ENCODE measurements at places on chromosomes 12 and 14.

GRCh38 chr12:3572560-3572959 is 81.6 kb downstream of the PRMT8 start:
- no peak for DNase-seq

DNA sequence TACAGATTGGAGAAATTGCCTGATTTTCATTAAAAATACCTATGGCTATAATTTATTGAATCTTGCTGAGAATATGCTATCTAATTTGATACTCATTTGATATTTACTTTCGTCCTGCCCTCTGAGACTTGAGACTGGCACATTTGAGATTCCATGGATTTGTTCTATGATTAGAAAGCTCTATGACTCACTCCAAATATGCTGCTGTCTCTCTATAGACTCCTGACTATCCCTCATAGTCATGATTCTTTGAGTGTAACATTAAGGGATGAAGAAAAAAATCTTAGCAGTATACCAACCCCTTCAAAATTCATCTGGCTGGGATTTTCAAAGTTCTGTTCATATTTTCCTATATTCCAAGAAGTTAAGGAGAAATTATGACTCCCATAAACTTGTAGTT is 191.9 kb downstream of the LRIG3 start:
- DNase-seq: no peak

- DNase-seq: no peak
Measured at GRCh38 chr12:121064116-121064515, 25.1 kb upstream of the OASL start.

GRCh38 chr14:36820901-36821300 is 159.2 kb downstream of the PAX9 start:
- no peak for DNase-seq

DNA sequence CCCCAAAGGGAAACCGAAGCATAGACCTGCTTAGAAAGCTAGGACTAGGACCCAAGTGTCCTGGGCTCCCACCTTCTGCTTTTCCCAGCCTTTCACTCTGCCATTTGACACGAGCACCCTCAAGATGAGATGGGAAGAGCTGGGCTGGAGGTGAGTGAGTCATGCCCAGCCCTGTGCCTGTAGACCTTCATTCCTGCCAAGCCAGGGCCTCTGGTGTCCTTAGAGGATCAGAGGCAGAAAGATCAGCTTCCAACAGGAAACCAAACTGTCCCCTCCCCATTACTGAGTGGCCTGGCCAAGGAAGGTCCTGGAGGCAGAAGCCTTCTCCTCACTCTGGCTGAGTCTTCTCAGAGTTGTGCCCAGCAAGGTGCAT is 3.5 kb downstream of the TMEM63C start:
- no peak for DNase-seq

- no peak for DNase-seq
Measured at GRCh38 chr14:96616161-96616721, 114.1 kb downstream of the PAPOLA start.

DNA sequence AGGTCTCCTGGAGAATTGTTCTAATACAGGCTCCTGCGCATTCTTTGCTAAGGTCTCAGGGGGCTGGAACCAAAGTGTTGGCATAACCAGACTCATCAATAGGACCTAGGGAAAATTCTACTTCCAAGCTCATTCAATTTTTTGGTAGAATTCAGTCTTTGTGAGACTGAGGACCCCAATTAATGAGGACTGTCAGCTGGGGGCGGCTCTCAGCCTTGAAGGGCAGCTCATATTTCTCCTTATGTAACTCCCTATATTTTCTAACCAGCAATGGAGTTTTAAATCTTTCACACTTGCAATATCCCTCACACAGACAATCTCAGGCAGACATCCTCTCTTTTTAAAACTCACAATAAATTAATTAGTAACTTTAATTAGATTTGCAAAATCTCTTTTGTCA is 476.4 kb upstream of the LRFN5 start:
- no peak for DNase-seq

GRCh38 chr12:108327621-108328344 is 11.3 kb downstream of the CMKLR1 start:
- no peak for DNase-seq

GRCh38 chr12:21659383-21659782 is 1.7 kb upstream of the LDHB start:
- no peak for DNase-seq

- no peak for DNase-seq
Measured at GRCh38 chr14:101199028-101199770, 295.7 kb upstream of the RTL1 start.

DNA sequence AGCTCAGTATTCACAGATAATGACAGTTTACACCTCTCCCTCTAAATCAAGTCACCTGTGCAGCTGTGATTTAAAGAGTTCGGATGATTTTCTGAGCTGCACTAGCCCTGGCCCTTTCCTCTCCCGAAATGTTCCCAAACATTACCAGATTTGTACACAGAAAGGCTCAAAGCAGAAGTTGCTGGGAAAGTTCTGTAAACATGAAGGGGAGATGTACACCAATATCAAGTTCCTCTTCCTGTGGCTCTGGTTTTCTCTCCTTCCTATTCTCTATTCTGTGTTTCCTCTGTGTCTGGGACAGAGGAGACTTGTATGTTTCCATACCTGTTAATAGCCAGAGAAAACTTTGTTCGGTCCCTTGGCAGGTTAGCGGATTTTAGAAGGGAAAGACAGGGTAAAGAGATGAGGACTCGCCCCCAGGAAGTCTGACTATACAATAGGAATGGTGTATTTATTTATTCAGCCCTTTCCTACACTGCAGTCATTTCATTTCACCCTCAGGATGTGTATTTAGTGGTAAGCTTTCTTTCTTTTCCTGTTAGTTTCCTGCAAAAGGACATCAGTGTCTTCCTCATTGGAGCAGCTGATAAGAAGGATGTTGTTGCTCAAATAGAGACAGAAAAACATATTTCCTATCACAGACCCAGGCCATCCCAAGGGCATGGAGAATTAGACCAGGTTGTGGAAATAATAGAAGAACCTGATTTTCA is 7.6 kb upstream of the NUMB start:
- no peak for DNase-seq

- DNase-seq: no peak
Measured at GRCh38 chr14:49438256-49438770, 147.9 kb downstream of the RPS29 start.

- DNase-seq: no peak
Measured at GRCh38 chr12:79764641-79765040, 73.9 kb upstream of the PAWR start.

GRCh38 chr14:55454264-55455002 is 14.0 kb upstream of the TBPL2 start:
- no peak for DNase-seq

GRCh38 chr14:105498430-105499255 is 7.6 kb downstream of the TEDC1 start:
- no peak for DNase-seq

DNA sequence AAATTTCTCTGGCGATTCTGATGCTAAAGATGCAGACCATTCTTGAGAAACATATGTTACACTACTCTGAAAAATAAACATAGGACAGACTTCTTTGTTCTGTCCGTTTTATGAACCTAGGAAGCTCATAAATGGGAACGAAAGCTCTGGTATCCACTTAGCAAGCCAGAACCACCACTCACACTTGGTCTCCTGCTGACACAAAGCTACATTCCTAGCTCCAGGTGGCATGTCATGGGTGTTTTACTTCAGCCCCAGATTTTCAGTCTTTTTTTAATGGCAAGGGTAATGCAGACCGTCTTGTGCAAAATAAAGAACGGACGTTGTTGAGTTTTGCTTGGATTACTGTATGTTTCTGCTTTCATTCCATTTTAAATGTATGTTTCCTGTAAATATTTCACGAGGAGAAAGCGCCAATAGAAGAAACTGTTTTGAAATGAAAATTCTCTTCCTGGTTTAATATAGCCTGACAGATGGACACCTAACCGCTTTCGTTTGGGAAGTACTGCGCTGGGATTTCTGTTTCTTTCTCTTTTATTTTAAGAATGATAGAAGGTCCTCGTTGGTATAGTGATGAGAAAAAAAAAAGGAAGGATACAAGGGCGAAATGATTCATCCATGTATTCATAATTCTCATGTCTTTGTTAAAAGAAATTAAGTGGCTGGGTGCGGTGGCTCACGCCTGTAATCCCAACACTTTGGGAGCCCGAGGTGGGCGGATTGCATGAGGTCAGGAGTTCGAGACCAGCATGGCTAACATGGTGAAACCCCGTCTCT is 871 bp upstream of the COQ5 start:
- DNase-seq: no peak

DNA sequence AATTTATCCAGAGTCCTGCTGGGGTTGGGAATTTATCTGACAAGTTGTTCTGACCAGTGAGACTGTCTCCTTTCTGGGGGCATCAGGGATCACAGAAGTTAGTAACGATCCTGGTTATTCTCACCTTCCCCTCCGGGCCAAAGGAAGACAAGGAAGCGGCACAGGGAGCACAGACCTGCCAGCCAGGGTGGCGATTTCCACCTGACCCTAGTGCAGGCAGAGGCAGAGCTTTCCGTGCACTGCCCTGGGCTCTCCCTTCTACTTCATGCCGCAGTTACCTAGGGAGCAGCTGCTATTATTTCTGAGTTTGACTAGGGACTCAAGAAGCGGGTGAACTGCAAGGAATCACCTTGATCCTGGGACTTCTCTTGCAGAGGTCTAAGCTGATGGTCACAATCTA is 7.4 kb downstream of the TMEM106C start:
- DNase-seq: no peak

DNA sequence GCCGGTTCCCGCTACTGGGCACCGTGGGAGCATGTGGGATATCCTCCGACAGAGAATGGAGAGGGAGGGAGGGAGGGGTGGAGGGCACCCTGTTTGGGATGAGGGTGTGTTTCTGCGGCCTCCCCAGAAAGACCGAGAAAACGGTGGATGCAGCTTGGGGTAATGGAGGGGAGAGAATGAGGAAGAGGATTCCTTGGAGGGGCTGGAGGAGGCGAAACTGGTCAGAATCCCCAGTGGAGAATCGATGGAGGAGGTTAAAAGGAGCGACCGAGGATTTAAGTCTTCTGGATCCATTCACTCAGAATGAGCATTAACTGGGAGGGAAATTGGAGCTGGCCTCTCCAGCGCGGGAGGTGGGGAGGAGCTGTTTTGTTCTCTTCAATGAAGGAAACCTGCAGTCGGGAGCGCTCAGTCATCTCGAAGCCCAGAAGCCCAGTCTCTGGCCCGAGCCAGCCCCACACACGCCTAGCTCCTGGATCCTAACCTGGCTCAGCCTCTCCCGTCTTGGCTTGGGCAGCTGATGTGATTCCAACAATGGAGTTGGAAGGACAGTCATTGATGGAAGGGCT is 581 bp downstream of the ARG2 start:
- DNase-seq: no peak

GRCh38 chr12:332581-333205 is 56.4 kb downstream of the KDM5A start:
- no peak for DNase-seq

GRCh38 chr12:47801170-47801903 is 18.4 kb downstream of the HDAC7 start:
- DNase-seq: no peak

- no peak for DNase-seq
Measured at GRCh38 chr14:94867946-94868771, 98.2 kb upstream of the GSC start.

DNA sequence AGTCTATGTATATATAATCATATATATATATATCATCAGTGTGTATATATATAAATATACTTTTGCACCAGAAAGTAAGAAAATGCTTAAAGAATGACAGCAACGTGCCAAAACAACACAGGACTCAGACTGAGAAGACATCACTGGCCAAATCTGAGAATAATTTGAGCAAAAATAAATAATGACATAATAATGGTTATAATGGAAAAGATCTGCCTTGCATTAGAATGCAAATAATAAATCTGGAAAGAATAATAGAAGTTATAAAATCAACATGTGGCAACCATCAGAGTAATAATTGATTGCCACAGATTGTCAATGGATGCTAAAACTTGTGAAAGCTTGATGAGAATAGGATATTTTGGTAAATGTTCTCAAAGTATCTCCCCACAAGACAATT is 61.5 kb upstream of the PLEKHG7 start:
- DNase-seq: no peak

GRCh38 chr12:87796961-87797516 is 232.2 kb downstream of the C12orf50 start:
- DNase-seq: no peak

- no peak for DNase-seq
Measured at GRCh38 chr12:2244013-2244861, 191.4 kb downstream of the CACNA1C start.

DNA sequence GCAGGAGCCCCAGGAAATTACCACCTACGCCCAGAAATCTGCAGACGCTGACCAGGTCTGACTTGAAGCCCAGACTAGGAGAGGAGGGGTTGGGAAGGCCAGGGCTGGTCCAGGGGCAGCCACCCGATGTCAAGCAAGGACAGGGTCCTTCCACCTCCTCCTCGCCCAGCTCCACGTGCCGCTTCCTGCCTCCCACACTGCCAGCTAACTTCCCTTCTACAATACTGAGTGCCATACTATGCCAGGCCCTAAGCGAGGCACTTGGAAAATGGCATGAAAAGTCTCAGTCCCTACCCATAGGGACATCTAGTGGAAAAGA is 71.7 kb downstream of the SETD3 start:
- DNase-seq: no peak

- DNase-seq: no peak
Measured at GRCh38 chr12:43069768-43070221, 480.2 kb upstream of the PRICKLE1 start.

- no peak for DNase-seq
Measured at GRCh38 chr12:121975021-121975420, 46.7 kb upstream of the BCL7A start.

DNA sequence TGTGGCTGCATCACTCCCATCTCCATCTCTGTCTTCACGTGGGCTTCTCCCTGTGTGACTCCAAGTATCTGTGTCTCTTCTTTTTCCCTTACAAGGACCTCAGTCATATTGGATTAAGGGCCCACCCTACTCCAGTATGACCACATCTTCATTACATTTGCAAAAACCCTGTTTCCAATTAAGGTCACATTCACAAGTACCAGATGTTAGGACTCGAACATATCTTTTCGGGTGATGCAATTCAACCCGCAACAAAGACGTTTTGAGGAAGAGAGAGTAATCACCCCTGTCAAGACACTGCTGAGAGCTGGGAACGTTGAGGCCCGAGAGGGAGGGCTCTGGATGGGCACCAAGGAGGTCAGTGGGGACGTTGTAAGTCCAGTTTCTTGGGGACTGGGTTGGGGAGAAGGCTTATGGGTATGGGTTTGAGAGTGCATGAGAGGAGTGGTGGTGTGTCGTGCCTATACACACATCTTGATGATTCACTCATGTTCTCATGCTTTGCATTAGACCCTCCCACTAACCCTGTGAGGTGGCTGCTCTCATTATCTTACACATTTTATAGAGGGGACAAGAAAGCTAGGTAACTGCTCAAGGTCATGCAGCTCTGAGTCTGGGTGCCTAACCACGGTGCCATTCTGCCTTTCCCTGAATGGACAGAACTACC is 12.1 kb upstream of the IFI27 start:
- no peak for DNase-seq
